ENCODE measurements at places on chromosomes 11 and 22.

DNA sequence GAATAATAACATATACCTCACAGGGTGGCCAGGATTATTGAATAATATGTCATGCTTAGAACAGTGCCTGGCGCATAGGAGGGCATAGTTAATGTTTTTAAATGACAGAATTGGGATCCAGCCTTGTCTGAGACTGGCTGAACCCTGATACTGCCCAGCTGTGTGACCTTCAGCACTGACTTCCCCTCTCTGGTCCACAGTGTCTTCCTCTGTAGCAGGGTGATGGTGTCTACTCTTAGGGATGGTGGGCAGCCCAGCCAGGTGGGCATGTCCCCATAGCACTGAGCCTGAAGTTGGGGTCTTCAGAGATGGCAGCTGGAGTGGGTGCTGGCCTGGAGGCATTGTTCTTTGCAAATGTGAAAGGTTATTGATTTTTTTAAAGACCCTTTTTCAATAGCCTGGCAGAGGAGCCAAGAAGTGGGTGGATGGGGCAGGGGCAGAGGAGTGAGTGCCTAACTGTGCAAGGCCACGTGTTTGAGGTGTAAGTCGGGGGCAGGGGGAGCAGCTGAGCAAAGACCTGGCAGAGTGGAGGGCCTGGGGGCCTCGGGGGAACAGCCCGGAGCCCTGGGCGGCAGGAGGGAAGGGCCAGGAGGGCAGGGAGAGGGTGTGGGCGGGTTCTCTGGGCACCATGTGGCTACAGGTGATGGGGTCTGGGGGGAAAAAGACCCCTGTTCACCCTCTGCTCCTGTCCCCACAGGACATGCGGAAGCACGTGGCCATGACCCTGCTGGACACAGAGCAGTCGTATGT lies 29.8 kb upstream of the RELT start:
- DNase-seq: no peak

DNA sequence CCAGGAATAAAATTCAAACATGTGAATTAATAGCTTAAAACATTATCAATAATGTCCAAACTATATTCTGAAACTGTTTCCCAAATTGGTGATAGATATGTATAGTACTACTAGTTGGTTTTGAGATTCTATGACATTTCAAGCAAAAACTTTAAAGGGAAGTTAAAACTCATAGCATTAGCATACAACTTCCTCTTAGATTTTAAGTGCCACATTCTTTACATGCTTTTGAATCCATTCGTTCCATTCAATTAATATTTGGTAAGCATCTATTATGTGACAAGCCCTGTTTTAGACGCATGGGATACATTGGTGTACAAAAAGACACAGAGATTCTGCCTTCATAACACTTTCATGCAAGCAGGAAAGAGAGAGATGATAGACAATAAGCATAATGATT lies 8.9 kb downstream of the PATL1 start:
- DNase-seq: no peak

- no peak for DNase-seq
These were observed 19.5 kb downstream of the AMPD3 start for GRCh38 chr11:10474551-10474950.

DNA sequence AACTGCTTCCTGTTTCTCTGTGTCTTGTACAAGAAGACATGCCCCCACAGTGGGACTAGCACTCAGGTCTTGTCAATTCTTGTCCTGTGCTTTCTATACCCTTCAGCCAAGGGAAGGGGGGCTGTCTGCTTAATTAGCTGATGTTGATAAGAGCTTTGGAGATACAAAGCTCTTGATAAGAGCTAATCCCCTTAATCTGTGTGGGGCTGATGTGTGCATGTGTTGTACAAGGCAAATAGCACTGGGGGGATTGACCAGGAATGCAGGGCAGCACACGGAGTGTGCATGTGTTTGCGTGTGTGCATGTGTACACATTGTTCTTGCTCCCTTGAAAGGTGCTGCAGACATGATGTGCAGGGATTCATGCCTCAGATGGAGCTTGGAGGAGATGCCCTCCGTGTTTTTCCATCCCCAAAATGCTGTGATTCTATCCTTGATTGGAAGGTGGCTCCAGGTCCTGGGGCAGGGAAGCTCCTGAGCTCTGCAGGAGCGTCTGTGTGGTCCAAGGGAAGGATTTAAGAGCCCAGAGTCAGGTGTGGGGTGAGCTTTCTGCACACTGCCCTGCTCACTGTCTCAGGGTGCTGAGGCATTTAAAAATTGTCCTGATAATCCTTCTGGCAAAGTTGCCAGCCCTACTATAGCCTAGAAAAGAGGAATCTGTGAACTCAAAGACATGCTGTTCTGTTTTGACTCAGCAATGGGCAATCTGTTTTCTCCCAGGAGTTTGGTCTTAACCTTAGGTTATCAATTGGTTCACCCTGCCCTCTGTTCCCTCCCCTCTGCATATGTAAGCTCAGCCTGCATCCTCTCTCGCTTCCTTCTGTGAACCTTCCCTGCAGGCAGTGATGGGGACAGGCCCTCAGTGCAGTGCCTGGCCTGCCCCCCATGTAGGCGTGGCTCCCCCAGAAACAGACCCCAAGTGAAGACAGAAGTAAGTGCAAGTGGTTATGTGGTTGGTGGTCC lies 102.0 kb downstream of the GRIK4 start:
- DNase-seq: no peak

DNA sequence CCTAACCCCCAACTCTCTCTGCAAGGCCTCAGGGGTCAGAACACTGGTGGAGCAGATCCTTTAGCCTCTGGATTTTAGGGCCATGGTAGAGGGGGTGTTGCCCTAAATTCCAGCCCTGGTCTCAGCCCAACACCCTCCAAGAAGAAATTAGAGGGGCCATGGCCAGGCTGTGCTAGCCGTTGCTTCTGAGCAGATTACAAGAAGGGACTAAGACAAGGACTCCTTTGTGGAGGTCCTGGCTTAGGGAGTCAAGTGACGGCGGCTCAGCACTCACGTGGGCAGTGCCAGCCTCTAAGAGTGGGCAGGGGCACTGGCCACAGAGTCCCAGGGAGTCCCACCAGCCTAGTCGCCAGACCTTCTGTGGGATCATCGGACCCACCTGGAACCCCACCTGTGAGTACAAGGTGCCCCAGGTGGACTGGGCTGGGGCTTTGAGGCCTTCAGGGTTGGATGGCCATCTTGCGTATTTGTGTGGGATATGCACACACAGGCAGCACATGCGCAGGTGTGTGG lies at the start of gene BEST1:
Gene BEST1 (plus strand): TSS at position 317 of the 513 bp plus-strand sequence. CDS start 1,456 bp downstream, outside the sequence.
- DNase-seq: no peak

GRCh38 chr11:95485115-95485900 lies 254.3 kb upstream of the SESN3 start:
- no peak for DNase-seq

- no peak for DNase-seq
These were observed 135.4 kb downstream of the SLC17A6 start for GRCh38 chr11:22473586-22473985.

GRCh38 chr11:46309814-46310259 lies 32.4 kb downstream of the CREB3L1 start:
- no peak for DNase-seq

DNA sequence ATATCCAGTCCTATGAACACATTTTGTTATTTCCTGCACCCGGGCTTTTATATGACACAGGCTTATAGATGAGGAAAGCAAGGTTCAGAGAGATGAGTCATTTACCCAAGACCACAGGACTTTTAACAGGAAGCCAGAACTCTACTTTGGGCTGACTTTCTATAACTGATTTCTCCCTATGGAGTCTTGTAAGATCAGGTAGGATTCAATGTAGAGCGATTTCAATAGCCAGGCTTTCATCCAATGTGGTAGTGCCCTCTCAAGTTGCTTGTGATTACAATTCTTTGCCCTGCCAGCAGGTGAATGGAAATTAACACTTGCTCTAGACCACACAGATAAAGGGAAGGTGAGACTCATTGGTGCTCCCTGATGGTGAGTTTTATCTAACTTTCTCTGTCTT lies 378.3 kb downstream of the INSC start:
- no peak for DNase-seq

- peak; percentile 43 for DNase-seq
These were observed 10.4 kb downstream of the KIRREL3 start for GRCh38 chr11:126989942-126990715.

- no peak for DNase-seq
These were observed 7.4 kb downstream of the DUSP8 start for GRCh38 chr11:1564535-1565172.

DNA sequence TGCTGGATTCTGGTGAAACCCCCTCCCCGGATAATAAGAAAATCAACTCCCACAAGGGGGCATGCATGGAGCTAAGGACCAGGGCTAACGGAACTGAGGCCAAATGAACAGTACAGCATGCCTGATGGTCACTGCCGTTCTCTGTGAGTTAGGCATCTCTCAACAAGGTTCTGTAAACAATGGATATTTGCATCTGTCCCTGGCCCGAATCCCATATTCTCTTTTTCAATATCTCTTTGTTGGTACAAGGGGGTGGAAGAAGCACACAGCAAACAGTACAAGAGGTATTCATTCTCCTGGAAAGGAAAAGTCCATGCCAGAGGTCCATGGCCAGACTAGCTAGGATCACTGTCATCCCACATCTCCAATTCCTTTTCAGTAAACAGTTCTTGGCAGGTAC lies 32.2 kb upstream of the APOA1 start:
- DNase-seq: no peak

DNA sequence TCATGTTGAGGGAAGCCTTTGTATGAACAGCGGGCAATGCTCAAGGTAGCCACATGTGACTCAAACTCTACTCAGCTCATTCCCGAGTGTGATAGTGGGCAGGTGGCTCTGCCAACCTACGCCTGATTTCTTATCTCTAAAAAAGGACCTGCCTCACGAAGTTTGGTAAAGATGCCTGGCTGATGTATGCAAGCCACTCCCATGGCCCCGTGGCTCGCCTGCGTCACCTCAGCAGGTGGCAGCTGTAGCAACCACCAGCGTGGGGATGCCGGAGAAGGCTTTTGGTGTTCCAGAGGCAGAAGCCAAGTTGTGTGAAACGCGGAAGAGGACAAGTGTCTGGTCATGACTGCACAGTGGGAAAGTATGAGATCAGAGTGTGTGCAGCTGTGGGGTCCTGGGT lies 5.4 kb downstream of the FADS2 start:
- DNase-seq: no peak

DNA sequence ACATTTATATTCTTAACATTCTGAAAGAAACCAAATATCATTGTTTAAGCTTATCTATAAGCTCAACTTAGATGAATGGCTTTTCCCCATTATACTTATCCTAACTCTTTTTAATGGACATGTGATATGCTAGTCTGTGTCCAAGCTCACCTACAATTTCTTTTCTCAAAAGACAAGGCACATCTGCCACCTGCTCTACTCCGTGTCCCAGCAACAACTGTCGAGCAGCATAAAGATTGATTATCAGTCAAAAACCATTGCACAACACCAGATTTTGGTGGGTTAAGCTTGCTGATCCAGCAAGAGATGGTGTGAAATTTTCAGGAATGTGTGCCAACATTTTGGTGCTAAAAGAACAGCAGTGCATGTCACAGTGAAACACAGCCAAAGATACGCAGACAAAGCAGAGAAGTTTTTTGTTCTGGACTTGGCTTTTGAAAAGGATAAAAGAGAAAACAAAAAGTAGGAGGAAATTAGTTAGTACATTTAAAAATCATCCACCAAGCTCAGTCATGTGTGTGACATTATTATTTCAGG lies 65.8 kb downstream of the DCDC1 start:
- DNase-seq: no peak

GRCh38 chr22:31239771-31240370 lies 27.8 kb downstream of the LIMK2 start:
- DNase-seq: no peak

GRCh38 chr11:115333121-115333520 lies 171.1 kb downstream of the CADM1 start:
- DNase-seq: no peak

- no peak for DNase-seq
These were observed 133.7 kb upstream of the LDLRAD3 start for GRCh38 chr11:35810045-35810645.
